ENCODE measurements at places on chromosomes 4 and X. TPM values are rescaled to one million over a fixed set of nuclear protein-coding genes. Genes with fewer than 3 reads are reported as not detected.

GRCh38 chrX:20477836-20478524 lies 211.3 kb upstream of the RPS6KA3 start:
- no peak for ATAC-seq

- no peak for ATAC-seq
These were observed 88.4 kb upstream of the SLC7A11 start for GRCh38 chr4:138330531-138330930.

- ATAC-seq, result no peak
These were observed 2.8 kb upstream of the LAP3 start for GRCh38 chr4:17574206-17574605.

DNA sequence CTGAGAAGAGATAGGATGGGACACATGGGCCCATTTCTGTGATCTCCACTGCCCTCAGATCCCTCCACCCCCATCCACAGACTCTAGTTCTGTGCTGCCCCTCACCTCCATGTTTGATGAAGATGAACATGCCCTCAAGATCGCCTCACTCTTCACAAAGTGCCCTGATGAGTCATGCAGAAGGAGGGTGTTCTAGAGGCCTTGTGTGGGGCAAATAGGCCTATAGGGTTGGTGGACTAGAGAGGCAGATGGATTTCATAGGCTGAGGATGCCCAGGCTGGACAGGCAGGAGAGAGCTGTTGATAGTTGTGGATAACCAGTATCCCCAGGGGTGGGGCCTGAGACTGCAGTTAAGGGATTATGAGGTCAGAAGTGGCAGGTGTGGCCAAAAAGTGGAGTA lies at the start of gene CXorf65:
TSS of gene CXorf65 (minus strand) at position 314 of the 400 bp plus-strand sequence. CDS start at position 130, 184 bp downstream.
- no peak for ATAC-seq

Gene CXCL5
- 0.42 TPM for total RNA-seq

- no peak for ATAC-seq
These were observed 107.7 kb downstream of the SMIM20 start for GRCh38 chr4:26021417-26022345.

Gene FGD1
- 6.5 TPM for total RNA-seq

GRCh38 chr4:77336411-77337142 lies 179.6 kb downstream of the CCNG2 start:
- ATAC-seq, result no peak

Gene COX7B2
- not detected for total RNA-seq

DNA sequence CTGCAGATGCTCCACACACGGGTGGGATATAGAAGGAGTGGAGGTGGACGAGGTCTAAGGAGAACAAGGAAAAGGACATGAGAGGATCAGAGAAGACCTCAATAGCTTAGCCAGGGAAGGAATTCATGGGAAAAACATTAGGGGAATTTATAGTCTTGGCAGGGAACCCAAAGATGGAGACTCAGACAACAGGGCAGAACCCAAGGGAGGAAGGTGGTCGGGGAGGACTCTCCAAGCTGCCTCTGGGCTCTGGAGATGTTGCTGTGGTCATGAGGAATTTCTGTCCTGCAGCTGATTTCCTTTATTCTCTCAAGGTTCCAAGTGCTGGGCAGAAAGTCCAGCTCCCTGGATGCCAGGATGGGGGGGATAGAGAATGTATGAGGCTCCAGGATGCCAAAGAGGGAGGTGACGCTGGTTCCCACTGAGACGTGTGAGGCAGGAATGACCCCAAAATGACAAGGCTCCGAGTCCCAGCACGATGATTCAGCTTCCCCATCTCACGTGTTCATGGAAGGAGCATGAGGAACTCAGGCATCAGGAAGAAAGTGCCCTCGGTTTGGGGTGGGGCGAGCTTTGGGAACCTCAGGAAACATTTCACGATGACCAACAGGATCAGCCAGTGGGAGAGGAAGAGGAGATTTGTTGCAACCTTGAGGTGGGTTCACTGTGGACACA lies 57.0 kb upstream of the PPP2R3B start:
- no peak for ATAC-seq

- ATAC-seq, result peak; percentile 51
These were observed 75.9 kb upstream of the CAMK2D start for GRCh38 chr4:113837397-113837796.

Gene SRPK3
- 4.7 TPM for total RNA-seq

DNA sequence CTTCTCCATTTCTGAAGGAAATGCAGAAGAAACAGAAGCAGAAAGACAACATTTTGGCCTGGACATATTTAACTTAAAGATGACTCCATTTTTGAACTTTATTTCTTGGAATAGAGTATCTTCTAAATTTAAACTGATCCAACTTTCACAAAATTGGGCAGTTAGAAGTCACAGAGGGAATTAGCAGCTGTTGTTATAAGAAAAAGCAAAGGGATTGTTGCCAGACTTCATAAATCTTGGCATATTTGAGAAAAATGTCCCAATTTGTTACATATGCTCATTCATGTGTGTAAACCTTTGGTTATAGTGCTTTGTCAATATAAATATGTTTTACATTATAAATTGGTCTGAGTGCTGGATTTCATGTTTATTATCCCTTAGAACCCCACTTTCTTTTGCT lies 3.4 kb downstream of the GLUD2 start:
- ATAC-seq, result no peak

DNA sequence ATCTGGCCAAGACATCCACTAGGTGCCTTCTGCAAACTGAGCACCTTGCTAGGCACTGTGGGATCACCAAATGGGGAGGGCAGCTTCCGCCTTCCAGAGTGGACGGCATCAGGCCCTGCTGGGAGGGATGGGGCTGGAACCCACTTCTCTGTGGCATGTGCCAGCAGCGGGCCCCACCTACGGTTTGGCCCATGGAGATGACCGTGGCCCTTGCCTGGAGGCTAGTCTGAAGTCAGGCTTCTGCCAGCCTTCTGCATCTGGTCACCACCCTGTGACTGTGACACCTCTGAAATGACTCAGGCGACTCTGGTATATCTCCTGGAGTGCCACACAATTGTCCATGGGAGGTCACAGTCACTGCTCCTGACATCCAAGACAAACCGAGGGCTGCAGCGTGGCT lies 7.2 kb downstream of the SSR4 start:
- ATAC-seq, result no peak

DNA sequence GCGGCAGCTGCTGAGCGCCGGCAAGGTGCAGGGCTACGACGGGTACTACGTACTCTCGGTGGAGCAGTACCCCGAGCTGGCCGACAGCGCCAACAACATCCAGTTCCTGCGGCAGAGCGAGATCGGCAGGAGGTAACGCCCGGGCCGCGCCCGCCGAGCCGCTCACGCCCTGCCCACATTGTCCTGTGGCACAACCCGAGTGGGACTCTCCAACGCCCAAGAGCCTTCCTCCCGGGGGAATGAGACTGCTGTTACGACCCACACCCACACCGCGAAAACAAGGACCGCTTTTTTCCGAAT lies 117.0 kb downstream of the DCTD start:
- no peak for ATAC-seq

- no peak for ATAC-seq
These were observed 76.8 kb upstream of the MCF2 start for GRCh38 chrX:139784807-139785206.

Gene DDIT4L
- total RNA-seq, result 0.77 TPM

Gene LRP2BP
- total RNA-seq, result 1.1 TPM

Gene PPP4R3C
- total RNA-seq, result not detected

GRCh38 chr4:20106921-20107320 lies 144.8 kb upstream of the SLIT2 start:
- no peak for ATAC-seq

GRCh38 chrX:132127743-132128142 lies at the start of gene FRMD7:
Gene FRMD7 (minus strand): TSS chrX:132128020. CDS start chrX:132127844, 176 bp downstream.
- ATAC-seq, result no peak

Gene SERTM2
- total RNA-seq, result not detected

Gene NXF2B
- not detected for total RNA-seq

Measured in gastroesophageal sphincter (tissue), 4 donors.